ENCODE measurements at places on chromosomes 16 and 17. TPM values are rescaled to one million over a fixed set of nuclear protein-coding genes. Genes with fewer than 3 reads are reported as not detected.

STH gene
- not detected for total RNA-seq

TOX3 gene
- 32.5 TPM for total RNA-seq

NME4 gene
- total RNA-seq = 121 TPM

- DNase-seq = no peak
Measured at GRCh38 chr16:74776926-74777325, 2.3 kb upstream of the FA2H start.

DNA sequence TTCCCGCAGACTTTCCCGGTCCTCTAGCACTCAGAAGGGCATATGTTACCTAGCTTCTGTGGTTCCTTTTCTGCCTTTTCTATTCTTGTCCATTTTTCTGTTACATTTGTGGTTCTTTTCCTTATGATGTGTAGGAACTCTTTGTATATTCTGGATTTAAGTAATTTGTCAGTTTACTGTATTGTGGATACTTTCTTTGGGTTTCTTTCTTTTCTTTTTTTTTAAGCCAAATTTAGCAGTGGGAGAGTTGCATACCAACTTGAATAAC lies 657 bp downstream of the ALDH3A2 start:
- no peak for DNase-seq

GRCh38 chr16:74280448-74280847 lies 16.2 kb upstream of the PSMD7 start:
- DNase-seq = no peak

DNA sequence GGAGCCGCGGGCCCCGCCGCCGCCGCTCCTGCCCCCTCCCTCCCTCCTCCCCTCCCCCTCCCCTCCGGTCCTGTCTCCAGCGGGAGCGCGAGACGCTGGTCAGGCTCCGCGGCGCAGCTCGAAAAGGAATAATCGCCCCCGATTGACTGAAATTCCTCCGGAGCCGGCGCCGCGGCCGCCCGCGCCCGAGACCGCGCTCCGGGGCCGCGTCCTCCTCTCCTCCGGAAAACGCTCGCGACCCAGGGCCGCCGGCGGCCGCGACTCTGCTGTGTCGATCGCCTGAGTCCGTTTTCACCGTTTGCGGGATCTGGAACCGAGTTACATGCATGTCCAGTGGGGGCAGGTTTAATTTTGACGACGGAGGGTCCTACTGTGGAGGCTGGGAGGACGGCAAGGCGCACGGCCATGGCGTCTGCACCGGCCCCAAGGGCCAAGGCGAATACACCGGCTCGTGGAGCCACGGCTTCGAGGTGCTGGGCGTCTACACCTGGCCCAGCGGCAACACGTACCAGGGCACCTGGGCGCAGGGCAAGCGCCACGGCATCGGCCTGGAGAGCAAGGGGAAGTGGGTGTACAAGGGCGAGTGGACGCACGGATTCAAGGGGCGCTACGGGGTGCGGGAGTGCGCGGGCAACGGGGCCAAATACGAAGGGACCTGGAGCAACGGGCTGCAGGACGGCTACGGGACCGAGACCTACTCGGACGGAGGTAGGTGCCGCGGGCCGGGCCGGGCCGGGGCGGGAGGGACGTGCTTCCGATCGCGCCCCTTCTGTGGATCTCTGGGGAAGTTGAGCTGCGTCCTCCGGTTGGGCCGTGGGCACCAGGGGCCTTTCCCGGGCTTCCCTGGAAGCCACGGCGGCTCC lies 744 bp downstream of the JPH3 start:
- no peak for DNase-seq

DNA sequence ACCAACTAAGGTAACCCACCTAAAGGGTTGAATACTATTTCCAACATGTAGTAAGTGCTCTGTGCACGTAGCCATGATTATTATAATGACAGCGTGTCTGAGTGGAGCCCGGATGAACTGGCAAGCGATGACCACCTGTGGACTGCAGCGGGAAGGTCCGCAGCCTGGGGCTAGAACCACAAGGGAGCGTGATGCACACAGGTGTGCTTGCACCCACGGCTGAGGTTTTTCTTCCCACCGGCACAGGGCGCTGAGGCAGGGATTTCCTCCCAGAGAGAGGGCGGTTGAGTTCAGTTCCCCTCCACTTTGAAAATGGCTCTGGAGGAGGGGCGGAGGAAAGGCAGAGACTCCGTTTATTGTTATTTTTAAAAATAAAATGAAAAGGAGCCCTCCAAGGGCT lies 221.7 kb upstream of the HSBP1 start:
- no peak for DNase-seq

DNA sequence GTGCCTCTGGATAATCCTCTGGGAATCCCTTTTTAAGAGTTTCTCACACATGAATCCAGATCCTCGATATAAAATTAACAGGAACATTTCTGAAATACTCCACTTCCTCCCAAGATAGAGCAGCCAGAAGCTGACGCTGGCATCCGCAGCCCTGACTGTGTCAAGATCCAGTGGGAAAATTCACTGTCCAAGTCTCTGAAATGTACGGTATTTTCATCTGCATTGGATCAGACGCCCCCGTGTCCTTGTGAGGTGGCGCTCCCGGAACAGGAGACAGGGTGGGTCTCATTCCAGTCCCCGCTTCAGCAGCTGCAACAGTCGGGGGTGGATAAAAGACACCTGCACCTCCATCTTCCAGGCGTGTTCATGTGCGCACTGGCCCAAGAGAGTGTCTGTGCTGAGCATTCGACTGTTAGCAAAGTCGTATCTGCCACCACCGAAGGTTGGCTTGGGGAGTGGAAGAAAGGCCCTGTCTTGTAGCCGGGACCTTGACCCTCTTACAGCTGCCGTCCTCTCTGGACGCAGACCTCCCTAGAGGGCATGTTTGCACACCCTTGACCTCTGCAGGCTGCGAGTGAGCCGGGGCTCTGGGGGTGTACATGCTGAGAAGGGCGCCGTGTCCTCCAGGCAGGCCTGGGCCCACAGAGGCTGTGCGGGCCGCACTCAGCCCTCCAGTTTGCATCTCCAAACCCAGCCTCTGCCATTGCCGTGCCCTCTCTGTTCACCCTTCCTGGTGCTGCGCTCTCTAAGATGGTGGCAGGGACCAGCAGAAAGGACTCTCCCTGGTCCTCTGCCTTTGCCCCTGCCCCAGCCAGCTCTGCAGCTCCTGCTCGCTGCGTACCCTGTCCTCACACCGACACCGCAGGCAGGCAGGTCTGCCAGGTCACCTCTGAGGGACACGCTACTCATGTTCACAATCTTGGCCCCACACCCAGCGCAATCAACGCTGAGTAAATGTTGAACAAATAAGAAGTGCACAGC lies 72.0 kb upstream of the CHMP6 start:
- DNase-seq = no peak

- no peak for DNase-seq
Measured at GRCh38 chr16:70646260-70647241, at the start of gene IL34. Gene IL34, plus strand, starts transcription at chr16:70646559. Its CDS starts 389 bp downstream, at chr16:70646948.

DNA sequence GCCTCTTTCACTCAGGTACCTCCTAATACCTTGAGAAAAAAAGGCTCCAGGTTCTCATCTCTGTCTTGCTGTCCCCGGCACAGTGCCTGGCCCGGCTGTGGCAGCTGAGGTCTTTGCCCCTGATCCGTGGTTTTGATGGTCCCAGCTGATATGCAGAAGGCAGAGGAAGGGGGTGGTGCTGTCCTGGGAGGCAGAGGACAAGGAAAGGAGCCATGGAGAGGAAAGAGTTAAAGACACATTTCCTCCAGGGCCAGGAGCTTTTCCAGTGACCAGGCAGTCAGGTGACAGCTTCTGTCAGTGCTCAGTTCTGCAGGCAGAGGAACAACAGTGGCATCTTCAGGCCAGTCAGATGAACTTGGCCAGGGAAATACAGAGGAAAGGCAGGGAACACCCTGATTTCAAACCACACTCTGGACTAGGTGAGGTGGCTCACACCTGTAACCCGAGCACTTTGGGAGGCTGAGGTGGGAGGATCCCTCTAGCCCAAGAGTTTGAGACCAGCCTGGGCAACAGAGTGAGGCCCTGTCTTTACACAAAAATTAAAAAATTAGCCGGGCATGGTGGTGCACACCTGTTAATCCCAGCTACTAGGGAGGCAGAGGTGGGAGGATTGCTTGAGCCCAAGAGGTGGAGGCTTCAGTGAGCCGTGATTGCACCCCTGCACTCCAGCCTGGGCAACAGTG lies 3.3 kb upstream of the COG1 start:
- no peak for DNase-seq

DNA sequence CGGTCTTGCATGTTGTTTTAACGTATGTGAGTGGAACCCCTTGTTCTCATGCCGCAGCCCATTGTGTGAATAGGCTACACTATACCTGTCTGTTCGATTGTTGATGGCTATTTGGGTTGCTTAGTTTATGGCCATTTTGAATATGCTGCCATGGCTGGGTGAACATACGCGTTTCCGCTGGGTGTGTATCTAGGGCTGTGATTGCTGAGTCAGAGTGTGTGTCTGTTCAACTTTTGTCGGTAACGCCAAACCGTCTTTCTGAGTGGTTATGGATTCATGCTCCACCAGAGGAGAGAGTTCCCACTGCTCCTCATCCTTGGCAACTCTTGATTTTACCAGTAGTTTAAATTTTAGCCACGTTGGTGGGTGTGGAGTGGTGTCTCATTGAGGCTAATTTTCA lies 77.0 kb downstream of the METRNL start:
- DNase-seq = no peak

DNA sequence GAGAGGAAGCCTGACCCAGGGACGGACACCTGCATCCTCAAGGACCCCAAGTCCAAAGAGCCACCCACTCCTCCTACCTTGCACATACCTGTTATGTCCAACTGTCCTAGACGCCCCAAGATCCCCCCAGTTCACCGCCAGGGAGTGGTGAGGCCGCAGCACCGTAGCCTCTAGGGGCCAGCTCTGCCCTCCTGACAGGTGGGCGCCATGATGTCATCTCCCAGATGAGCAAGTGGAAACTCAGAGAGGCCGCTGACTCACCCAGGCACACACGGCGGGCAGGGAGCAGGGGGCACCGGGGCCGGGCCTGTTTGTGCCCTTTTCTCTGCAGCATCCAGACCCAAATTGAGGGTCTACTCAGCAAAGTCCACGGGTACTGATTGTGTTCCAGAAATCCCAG lies 4.8 kb upstream of the ZNF469 start:
- DNase-seq = no peak

DNA sequence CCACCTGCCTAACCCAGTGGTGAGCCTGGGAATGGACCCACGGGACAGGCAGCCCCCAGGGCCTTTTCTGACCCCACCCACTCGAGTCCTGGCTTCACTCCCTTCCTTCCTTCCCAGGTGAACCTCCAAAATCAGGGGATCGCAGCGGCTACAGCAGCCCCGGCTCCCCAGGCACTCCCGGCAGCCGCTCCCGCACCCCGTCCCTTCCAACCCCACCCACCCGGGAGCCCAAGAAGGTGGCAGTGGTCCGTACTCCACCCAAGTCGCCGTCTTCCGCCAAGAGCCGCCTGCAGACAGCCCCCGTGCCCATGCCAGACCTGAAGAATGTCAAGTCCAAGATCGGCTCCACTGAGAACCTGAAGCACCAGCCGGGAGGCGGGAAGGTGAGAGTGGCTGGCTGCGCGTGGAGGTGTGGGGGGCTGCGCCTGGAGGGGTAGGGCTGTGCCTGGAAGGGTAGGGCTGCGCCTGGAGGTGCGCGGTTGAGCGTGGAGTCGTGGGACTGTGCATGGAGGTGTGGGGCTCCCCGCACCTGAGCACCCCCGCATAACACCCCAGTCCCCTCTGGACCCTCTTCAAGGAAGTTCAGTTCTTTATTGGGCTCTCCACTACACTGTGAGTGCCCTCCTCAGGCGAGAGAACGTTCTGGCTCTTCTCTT lies 2.6 kb upstream of the STH start:
- no peak for DNase-seq

- DNase-seq = no peak
Measured at GRCh38 chr17:55305321-55306087, 40.7 kb downstream of the HLF start.

GRCh38 chr17:80173916-80174315 lies 4.1 kb downstream of the CARD14 start:
- no peak for DNase-seq

DNA sequence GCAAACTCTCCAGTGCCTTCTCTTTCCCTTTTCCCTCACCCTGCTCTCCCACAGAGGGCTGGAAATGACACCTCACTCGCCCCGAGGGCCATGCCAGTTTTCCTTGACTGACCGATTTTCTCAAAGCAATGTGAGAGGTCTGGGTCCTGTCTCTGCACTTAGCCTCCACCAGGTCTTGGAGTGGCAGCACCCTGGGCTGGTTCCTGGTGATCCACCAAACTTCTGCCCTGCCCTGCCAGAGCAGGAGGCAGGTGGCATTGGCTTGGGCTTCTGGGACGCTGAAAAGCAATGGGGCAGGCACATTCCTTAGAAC lies 97.5 kb downstream of the RAB11FIP4 start:
- no peak for DNase-seq

DNA sequence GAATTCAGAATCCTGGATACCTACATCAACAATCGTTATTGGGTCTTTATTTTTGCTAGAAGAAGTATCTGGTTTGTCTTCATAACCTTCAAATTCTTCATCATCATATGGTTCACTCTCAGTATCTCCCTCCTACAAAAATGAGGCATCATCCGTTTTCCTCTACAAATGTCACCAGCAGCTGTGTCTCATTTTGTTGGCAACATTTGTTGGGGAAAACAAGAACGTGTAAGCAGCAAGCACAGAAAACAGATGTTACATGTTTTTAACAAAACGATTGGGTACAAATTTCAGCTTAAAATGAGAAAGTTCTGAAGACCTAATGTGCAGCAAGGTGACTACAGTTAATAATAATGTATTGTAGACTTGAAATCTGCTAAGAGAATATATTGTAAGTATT lies 8.7 kb downstream of the CCDC47 start:
- DNase-seq = no peak

DNA sequence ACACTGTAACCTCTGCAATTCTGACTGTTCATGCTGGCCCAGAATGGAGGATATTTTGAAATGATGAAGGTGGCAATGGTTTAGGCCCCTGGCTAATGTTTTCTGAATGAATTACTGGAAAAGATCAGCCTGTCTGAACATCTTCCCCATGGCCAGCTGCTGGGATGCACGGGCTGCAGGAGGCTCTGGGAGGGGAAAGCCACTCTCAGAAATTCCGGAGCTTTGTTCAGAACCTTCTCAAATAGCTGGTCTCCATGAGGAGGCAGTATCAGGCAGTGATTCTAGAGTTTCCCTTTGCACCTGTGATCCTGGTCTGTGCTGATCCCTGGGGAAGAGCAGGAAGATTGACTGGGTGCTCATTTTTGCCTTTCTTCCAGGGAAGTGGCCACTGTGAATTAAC lies 5.0 kb downstream of the SLC6A2 start:
- no peak for DNase-seq

- DNase-seq = peak; percentile 43
Measured at GRCh38 chr16:4322121-4323052, 6.5 kb downstream of the GLIS2 start.

DNA sequence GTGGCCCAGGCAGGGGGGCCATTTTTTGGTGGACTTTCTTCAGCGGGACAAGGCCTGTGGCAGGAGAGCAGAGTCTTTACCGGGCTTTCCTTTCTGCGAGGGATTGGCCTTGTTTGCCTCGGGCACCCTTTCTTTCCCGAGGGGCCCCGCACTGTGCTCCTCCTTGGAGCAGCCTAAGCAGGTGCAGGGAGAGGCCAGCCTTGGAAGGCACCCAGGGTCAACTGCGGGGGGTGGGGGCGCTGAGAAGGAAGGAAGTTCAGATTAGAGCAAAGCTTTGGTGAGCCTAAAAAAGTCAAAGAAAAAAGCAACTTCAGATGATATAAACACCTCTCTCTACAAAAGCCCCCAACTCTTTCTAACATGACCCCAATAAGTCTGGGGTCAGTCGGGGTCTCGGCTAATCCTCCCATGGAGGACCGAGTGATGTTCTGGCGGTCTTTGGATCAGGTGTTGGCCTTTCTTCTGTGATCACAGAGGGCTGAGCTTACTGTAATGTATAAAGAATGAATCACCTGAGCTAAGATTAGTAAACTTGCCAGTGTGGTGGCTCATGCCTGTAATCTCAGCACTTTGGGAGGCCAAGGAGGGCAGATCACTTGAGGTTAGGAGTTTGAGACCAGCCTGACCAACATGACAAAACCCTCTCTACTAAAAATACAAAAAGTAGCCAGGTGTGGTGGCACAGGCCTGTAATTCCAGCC lies 63.0 kb downstream of the PGS1 start:
- no peak for DNase-seq

Data from ureter (tissue), 1 donor.